Epithelial cell of esophagus (primary cell): ENCODE measurements at places on chromosomes 16 and 17.

DNA sequence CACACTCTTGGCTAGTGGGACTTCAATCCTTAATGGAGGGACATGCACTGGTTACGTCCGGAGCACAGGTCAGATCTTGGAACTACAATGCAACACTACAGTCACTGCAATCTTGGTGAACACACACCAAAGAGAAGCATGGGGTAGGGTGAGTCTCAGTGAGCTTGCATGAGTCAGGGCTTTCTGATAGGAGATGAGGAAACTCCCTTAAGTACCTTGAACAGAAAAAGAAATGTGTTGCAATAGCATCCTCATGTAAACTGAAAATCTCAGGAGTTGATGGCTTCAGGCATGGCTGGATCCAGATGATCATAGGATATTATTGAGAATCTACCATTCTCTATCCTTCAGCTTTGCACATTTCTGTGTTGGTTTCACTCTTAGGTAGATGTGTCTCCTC, 54.1 kb downstream of the CES1 start:
- DNase-seq: no peak

DNA sequence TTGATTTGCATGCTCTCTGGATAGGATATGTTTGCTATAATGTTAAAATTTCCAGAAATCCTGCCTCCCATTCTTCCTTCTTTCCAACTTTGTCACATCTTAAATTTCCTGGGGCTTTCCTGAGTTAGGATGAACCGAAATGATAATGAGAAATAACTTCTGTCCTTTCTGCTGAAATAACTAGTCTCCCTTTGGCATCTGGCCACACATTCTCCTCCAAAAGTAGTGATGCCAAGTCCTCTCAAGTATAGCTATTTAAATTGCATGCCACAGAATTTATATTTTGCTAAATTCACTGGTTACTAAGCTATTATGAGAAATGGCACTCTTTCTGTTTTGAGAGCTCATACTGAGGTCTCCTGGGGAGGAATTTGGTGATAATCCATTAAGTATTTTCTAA, 30.6 kb downstream of the FAM20A start:
- DNase-seq: no peak

DNA sequence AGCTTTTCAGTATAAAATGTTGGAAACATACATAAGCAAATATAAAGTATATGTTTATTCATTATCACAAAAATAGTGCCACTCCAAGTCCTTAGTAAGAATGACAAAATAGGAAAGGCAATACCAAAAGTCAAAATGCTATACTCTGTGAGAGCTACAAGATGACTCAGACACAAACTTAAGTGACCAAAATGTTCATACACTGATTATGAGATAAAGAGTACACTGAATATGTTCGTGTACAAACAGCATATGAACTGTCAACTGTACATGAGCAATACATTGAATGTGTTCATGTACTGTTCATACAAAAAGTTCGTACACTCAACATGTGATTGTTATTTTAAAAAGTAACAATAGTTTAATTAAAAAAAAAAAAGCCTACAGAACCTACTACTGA, 103.3 kb downstream of the CA4 start:
- no peak for DNase-seq

DNA sequence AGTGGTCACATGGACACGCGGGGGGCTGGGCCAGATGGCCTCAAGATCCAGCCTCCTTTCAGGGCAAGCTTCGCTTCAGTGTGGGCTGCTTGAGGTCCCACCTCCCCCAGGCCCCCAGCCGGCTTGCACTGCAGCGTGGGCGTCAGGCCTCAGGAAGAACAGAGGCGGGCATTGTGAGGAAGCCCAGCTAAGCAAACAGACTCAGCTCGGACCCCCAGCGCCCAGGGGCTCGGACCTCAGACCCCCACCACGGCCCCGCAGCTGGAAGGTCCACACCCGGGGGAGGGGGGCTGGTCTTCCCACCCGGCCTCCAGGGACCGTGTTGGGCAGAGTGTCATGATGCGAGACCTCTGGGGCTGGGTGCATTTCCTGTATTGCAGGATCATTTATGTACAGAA, 24.7 kb upstream of the ZNF469 start:
- DNase-seq: no peak

DNA sequence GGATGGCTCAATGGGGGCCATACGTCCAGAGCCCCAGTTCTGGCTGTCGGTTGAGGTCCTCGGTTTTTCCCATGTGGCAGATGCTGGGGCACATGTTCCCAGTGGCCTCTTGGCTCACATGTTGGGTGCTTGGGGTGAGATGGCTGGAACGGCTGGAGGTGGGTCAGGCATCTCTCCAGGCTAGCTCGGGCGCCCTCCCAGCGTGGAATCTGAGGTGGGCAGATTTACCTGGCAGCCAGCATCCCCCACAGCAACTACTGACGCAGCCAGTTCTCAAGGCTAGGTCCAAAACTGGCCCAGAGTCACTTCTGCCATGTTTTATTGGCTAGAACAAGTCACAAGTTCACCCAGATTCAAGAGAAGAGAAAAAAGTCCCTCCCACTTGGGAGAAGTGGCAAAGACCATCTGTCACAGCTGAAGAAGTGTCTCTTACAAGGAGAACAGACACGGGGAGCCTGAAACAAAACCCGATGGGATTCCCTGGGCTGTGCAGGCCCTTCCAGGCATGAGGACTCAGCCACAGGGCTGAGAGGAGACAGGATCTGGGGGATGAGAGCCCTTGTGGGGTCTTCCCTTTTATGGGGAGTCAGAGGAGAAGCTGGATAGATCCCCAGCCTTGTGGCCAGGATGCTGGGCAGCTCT, 15.2 kb downstream of the ACE start:
- no peak for DNase-seq

DNA sequence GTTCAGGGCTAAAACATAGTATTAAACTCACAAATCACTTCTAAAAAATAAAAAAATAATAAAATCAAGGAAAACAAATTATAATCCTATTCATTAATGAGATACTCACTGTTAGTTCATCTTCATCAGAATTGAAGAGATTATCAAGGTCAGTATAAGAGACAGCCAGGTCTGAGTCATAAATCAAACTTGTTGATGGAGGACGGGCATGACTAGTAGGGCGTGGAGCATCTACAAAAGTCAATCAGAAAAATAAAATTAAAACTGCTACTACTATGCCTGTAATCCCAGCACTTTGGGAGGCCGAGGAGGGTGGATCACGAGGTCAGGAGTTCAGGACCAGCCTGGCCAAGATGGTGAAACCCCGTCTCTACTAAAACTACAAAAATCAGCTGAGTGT, 59.1 kb upstream of the INTS2 start:
- DNase-seq: peak; percentile 61

- no peak for DNase-seq
These were observed 24.0 kb downstream of the CYLD start for GRCh38 chr16:50765861-50766260.

- no peak for DNase-seq
These were observed 162.9 kb downstream of the COPRS start for GRCh38 chr17:31696184-31696602.

DNA sequence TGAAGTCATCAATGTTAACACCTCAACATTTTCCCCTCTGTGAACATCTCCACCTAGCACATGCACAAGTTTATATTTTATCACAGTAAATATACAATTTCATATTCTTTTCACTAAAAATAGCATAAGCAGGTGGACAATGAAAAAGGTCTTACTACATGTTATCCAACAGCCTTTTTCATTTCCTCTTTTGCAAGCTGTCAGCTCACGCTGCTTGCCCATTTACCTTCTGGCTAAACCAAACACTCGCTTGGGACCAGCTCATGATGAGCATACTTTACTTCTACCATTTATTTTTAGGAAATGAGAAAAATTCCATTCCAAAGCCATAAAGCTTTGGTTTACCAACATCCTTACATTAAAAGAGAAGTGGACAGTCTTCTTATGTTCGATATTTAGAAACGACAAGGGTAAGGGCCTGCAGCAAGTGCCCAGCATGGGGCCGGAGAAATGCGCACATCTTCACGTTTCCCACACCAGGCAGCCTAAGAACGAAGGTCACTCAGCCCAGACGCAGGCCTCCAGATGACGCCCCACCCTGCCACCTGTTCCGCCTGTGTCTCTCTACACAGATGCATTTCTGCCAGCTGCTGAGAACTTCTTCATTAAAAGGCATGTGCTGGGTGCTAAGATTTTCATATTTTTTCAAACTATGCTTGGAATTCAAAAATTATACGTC, 13.9 kb downstream of the SNN start:
- no peak for DNase-seq

- no peak for DNase-seq
These were observed 33.8 kb upstream of the NF1 start for GRCh38 chr17:31060791-31061550.

DNA sequence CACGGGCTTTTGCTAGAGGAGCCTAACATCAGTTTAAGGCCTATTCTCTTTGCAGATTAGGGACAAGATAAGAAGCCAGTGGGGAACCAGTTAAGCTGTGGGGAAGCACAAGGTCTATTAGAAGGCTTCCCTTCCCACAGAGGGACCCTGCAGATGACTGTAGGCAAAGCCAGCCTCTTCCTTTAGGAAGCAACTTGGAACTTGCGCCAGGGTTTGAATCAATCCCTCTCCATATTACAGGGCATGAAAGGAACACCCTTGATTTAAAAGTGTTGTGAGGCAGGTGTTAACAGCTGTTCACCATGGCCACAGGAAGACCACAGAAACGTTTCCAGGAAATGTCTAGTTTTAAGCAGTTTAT, 77.3 kb downstream of the RPTOR start:
- no peak for DNase-seq

- no peak for DNase-seq
These were observed 19.7 kb downstream of the DHRS7B start for GRCh38 chr17:21146362-21147015.

DNA sequence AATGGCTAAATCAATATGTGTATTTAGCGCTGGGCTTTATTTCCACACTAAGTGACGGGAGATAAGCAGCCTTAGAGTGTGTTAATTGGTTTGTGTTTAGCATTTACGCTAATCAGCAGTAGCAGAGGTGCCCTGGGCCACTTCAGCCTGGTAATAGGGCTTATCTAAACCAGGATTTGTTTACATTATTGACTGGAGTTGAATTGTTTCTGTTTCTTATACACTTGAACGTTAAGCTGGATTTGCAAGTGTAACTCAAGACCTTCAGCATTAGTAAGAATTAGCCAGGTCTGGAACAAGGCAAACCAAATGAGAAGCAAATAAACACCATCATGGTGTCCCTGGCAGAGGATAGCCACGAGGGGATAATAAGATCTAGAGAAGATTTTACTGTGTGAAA, 313.6 kb downstream of the HS3ST4 start:
- DNase-seq: no peak

- DNase-seq: peak; percentile 84
These were observed 18.9 kb downstream of the OGFOD1 start for GRCh38 chr16:56470232-56470631.

- DNase-seq: peak; percentile 39
These were observed 532 bp downstream of the KDM6B start for GRCh38 chr17:7834542-7834956.

DNA sequence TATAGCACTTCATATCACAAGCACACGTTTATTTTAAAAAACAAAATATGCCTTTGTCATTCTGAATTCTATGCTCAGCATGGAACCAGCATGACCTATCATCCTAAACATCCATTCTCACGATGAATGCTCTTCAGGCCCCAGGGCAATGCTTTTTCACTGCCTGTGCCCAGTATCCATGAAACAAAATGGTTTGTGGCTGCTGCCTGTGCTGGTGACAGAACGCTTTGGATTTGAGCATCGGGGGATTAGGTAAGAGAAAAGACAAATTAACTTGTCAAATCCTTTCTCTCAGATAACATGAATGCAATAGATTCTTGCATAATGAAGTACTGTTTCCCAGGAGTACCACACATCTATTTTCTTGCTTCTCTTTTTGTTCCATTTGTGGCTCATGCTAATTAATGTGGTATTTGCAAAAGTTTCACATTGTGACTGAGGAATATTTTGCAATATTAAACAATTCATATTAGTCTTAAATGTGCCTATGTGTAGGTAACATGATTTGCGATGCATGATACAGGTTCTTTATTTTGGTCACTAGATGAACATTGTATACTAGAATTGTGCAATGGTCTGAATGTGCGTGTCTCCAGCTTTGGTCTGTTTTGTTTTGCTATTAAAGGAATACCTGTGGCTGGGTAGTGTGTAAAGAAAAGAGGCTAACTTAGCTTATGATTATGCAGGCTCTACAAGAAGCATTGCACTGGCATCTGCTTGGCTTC, 25.8 kb upstream of the SRSF1 start:
- DNase-seq: no peak

DNA sequence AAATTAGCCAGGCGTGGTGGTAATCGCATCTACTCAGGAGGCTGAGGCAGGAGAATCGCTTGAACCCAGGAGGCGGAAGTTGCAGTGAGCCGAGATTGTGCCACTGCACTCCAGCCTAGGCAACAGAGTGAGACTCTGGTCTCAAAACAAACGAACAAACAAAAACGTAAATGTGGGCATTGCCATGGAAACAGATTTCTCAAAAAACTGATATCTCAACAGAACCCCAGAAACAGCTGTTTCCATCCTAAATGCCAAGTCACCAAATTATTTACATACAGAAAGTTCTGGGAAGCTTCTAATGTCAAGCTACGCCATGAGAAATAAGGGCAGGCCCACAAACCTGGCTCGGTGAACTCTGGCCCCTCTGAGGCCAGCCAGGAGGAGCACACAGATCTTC, 16.0 kb upstream of the ZNF689 start:
- no peak for DNase-seq

GRCh38 chr17:18344021-18344420, 19.3 kb downstream of the SHMT1 start:
- DNase-seq: no peak

DNA sequence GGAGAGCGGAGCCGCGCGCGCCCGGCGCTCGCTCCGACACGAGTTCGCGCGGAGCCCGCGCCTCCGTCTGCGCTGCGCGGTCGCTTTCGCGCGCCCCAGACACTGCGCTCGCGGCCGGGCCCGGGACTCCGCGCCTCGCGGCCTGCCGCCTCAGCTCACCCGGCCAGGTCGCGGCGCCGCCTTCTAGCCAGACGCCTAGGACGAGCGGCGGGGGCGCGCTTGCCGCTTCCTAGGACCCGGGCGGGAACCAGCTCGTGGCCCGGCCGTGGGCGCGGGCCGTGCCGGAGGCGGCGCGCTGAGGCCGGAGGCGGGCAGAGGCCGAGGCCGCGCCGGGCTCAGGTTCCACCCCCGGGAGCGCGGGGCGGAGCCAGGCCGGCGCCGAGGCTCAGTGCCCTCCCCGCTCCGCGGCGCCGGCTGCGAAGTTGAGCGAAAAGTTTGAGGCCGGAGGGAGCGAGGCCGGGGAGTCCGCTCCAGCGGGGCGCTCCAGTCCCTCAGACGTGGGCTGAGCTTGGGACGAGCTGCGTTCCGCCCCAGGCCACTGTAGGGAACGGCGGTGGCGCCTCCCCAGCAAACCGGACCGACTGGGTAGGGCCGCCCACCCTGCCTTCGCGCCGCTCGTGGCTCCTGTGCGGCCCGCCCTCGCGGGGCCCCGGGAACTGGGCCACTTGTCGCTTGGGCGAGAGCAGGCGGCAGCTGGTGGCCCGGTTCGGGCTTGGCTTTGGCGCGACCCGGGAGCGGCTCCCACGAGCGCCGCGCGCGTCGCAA, at the start of gene SPHK1:
SPHK1 (plus strand) TSS at position 388 of the 765 bp plus-strand sequence. CDS start 1,036 bp downstream, outside the sequence.
- peak; percentile 88 for DNase-seq
